ENCODE measurements at places on chromosomes 7 and 10. TPM values are rescaled to one million over a fixed set of nuclear protein-coding genes. Genes with fewer than 3 reads are reported as not detected.

Gene FRMPD2
- polyA plus RNA-seq: 3.2 TPM

Gene NPY
- 0.38 TPM for polyA plus RNA-seq

Gene ZPBP
- polyA plus RNA-seq: 0.23 TPM

Gene TSPAN12
- polyA plus RNA-seq: 52.3 TPM

Measured in left lung (tissue), 14 donors.